Activated naive CD8-positive, alpha-beta T cell treated with anti-CD3 and anti-CD28 coated beads for 36 hours (primary cell): ENCODE measurements at places on chromosomes 1 and 21. TPM values are rescaled to one million over a fixed set of nuclear protein-coding genes. Genes with fewer than 3 reads are reported as not detected.

DNA sequence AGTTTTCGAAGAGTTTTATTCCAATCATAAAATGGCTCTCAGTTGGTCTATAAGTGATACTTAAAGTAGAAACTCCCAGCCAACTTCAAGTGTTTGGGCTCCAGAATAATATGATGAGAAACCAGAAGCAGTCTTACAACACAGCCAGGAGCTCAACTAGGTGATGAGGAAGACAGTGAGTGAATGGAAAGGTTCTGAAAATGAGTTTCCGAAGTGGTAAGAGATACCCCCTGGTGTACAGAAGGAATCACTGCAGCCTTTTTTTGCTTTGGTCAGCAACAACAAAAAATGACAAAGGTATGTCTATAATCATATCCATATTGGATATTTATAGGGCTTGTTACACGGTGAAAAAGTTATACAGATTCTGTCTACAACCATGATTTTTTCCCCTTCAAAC lies 16.5 kb downstream of the KRTAP19-1 start:
- DNase-seq: no peak

- no peak for DNase-seq
These were observed 13.9 kb downstream of the MEF2D start for GRCh38 chr1:156486421-156487344.

GRCh38 chr1:228650141-228650540 lies 85.1 kb upstream of the RHOU start:
- DNase-seq: peak; percentile 13

GRCh38 chr1:223482766-223483165 lies 89.6 kb downstream of the CCDC185 start:
- DNase-seq: no peak

DNA sequence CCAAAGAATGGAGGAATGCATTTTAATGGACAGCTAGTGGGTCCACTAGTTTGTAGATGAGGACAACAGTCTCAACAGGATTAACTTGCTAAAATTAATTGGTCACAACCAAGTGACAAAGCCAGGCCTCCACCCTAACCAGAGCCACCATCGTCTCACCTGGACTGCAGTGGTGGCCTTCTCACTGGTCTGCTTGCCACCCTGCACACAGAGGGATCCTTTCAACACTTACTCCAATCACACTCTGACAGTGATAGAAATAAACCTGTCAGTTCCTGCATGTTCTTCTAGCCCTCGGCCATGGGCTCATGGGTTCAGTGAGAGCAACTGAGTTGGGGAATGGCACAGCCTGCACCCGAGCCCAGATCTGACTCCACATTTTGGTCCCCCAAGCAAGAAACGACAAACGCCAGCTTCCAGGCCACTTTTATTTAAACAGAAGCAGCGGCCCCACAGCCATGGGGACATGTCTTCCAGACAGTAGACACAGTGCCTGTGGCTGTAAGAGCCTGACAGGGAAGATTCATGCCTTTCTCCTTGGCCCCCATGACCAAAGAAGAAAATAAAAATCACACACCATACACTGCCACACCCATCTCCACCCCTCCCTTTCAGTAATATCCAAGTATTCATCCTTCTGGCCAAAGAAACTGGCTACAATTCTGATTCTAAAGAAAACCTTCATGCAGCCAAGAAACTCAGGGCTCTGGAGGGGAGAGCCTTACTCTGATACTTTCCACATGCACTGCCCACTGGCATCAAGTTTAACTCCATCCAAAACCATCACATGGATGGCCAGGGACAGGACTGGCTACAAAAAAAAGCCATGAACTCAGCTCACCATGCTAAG lies 37.6 kb downstream of the DHCR24 start:
- DNase-seq: no peak

- no peak for DNase-seq
These were observed 23.5 kb upstream of the CR2 start for GRCh38 chr1:207430602-207431001.

DNA sequence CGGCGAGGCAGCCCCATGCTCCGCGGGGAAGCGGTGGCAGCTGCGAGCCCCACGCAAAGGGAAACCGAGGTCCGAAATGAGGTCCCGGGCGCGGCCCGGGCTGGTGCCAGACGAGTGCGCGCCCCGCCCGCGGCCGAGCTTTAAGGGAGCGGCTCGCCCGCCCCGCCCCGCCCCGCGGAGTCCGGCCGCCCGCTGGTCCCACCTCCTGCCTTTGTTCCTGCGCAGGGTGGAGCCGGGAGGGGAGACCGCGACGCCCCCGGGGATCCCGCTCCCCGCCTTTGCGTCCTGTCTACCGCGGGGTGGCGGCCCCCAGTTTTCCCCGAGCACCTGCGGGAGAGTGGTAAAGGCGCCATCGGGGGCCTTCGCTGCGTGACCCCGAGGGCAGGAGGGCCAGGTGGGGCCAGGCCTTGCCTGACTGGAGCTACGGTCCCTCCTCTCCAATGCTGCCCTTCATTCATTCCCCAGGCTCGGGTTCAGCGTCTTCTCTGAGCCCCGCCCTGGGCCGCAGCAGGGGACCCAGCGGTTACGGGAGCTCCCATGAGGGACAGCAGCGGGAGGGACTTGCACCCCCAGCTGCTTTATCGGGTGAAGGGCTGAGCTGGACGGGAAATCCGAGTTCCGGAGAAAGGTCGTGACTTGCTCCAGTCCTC lies at the start of gene HES2:
TSS of gene HES2 (minus strand) at position 116 of the 650 bp plus-strand sequence. CDS start at position 17, 99 bp downstream.
- peak; percentile 15 for DNase-seq

DNA sequence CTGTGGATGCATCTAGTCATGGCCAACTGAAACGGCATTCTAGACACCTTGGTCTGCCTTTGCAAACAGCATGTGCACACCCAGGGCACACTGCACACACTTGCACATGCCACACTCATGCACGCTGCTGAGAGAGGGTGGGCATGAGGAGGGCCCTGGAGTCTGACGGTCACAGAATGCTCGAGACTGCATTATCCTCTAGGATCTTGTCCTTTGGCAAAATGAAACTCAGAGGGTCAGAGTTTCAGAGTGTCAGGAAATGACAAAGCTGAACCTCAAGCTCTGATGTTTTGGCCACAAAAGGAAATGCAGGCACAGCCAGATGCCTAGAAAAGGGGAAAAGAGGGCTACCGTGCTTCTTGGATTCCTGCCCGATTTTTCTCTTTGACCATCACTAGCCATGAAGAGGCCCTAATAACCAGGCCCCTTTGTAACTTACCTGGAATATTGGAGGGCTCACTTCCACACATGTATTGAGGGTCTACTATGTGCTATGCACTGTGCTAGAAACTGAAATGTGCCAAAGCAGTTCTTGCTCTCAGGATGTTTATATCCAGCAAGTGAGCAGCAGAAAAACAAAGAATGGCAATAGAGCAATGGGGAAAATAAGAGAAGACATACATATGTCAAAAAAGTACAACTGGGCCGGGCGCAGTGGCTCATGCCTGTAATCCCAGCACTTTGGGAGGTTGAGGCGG lies 65.4 kb downstream of the TOMM20 start:
- DNase-seq: no peak

DNA sequence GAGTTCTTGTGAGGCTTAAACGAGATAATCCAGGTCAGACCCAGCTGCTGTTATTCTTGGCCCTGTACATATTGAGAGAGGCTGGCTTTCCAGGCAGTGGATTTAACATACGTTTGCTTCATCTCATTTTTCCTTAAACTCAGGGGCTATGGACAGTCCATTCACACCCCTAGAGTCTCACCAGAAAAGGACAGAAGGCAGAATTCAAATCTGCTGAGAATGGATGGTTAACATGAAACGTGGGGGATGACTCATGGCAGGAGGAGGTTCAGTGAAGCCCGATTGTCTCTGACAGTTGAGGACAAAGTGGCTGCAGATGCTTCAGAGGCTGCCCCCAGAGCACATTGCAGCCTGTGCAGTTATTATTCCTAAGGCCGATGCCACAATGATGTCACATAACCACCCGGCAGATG lies 39.5 kb downstream of the TGFB2 start:
- DNase-seq: no peak

GRCh38 chr21:37039411-37040075 lies 33.0 kb downstream of the RIPPLY3 start:
- no peak for DNase-seq

- no peak for DNase-seq
These were observed 8.4 kb downstream of the LRRC3 start for GRCh38 chr21:44463724-44464123.

DNA sequence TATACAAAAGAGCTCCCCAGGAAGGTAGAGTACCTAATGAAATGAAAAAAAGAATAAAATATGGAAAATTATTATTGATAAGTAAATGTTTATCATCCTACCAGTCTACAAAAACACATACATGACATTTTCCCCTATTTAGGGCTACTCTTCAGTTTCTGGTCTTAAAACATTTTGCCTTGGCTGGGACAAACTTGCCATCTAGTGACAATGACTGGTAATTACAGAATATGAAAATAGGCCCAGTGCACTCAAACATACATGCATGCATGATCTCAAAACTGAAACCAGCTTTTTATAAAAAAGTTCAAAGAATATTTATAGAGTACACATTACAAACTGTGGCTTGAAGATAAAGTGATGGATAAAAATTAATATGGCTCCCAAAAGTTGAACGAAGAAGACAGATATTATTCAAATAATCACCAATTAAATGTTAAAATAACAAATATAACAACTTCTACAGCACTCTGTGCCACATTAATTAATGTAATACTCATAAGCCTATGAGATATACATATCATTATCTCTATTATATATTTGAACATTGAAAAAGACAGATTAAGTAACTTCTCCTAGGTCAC lies 10.5 kb upstream of the RNPC3 start:
- no peak for DNase-seq

The RHOU gene
- 1.0 TPM for total RNA-seq

The RHCE gene
- 0.29 TPM for total RNA-seq

The LPAR3 gene
- 1.4 TPM for total RNA-seq

The PSMB2 gene
- total RNA-seq: 111 TPM

The GNG12 gene
- total RNA-seq: 0.43 TPM

The ADAM30 gene
- total RNA-seq: not detected

The PLA2G2F gene
- total RNA-seq: not detected
